8988T (cell line): ENCODE measurements at places on chromosomes 3 and 15.

- no peak for DNase-seq
These were observed 16.7 kb downstream of the KCNMB3 start for GRCh38 chr3:179234199-179234598.

GRCh38 chr15:65916664-65917406 lies 47.5 kb downstream of the RAB11A start:
- DNase-seq = peak; percentile 62

- no peak for DNase-seq
These were observed 51.5 kb upstream of the GSK3B start for GRCh38 chr3:120145542-120146285.

DNA sequence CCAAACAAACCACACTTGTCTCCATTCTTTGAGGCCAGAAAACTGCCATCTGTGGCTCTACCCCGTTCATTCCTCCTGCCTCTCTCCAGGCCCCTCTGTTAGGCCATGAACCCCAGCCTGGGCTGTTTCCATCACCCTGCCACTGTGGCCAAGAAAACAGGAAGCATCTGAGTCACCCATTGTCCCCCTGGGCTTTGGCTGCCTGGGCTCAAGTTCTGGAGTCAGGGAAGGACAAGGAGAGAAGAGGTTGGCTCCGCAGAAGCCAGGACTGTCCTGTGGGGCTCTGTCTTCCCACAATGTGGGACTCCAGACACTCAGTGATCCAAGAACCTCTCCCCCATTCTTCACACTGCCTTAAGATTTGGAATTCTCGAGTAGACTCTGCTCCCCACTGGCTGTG lies 14.8 kb upstream of the LCTL start:
- DNase-seq = no peak

DNA sequence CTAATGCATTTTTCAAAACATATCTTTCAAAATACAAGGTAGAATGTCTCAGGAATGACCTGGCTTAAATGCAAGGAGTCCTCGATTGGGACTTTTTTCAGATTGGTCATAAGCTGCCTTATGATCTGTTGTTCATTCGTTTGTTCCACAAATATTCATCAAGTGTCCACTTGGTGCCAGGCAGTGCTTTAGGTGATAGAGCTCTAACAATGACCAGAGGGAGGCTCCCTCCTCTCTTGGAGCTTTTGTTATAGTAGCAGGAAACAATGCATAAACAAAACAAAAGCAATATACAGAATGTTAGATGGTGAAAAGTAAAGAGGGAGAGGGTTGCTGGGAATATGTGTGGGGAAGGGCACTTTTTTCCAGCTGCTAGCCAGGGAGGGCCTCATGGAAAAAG lies 156.1 kb downstream of the MCTP2 start:
- DNase-seq = no peak

DNA sequence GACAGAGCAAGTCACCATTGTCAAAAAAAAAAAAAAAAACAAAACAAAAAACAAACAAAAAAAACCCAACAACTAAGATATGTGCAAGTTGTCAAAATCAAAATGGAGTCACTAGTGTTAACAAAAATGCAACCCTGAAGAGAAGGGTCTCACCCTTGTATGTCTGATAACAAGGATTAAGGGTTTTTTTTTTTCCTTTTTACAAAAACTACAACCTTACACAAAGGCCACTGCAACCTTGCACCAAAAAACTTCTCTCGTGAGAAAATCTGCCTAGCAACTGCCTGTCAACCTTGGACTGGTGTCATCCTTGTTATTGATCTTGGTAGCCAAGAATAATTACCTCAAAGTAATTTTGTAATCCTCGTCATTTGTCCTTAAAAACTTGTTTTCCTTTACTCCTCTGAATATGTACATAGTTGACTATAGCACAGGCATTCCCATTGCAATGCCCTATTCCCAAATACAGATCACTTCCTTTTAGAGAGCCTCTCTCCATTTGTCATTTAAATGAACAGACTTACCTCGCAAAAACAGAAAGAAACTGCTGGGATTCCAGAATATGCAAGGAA lies 24.0 kb downstream of the TFRC start:
- no peak for DNase-seq

DNA sequence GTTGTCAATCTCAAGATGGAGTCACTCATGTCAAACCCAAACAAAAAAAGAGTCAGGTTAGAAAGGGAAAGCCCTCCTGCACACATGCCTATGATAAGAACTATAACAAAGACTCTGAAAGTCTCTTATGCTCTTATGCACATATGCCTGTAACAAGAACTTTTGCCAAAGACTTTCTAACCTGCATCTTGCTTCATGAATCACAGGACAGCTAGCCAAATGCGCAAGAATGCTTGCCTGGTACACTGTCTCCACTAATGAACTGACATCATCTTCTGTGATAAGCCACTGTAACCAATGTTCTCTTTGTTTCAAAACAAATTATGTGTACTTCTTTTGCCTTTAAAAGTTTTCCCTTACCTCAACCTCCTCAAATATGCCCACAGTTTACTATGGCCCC lies 18.2 kb upstream of the EHHADH start:
- no peak for DNase-seq
